ENCODE measurements at places on chromosomes 1 and 21.

DNA sequence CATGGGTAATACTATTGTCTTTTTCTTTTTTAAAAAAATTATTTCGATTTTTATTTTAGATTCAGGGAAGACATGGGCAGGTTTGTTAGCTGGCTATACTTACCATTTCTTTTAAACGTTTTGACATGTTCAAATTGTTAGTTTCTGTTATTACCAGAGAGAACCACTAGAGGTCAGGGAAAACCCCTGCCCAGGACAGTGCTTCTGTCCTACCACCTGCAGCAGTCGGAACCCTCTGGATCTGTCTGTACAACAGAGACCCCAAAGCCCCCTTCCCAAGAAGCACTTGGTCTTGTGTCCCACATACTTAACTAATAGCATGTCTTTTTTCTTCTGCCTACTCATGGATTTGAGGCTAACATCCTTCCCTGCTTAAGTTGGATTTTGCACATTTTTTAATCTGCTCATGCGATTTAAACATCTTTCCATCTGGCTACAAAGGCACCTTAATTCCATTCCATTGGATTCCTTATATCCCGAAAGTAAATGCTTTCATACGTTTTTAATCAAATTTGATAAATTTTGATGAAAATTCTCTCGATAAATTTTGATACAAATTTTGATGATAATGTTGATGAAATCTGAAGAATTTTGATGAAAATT is 10.0 kb upstream of the C1orf115 start:
- DNase-seq = no peak

- DNase-seq = no peak
Observed at GRCh38 chr1:188489336-188490112, 1660.8 kb downstream of the PLA2G4A start.

DNA sequence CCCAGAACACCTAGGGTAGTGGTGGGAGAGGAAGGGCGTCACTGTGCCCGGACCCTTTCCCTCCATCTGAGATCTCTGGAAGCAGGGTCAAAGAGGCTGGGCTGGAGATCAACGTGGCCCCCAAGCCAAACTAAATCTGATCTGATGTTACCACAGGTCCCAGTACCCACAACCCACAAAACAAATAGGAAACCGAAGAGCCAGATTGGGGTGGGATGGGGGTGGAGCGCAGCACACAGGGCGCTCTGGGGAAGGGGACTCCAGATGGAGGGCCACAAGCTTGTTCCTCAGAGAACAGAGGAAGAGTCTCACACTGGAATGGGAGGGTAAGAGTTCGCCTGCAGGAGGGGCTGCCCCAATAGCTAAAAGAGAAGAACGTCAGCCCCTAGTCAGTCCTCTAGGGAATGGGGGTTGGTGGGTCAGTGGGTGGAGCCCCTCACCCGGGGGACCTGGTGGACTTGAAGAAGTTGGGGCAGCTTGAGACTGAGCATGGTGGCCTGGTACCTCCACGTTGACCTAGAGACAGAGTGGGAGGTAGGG is 1.5 kb downstream of the PAQR6 start:
- no peak for DNase-seq

DNA sequence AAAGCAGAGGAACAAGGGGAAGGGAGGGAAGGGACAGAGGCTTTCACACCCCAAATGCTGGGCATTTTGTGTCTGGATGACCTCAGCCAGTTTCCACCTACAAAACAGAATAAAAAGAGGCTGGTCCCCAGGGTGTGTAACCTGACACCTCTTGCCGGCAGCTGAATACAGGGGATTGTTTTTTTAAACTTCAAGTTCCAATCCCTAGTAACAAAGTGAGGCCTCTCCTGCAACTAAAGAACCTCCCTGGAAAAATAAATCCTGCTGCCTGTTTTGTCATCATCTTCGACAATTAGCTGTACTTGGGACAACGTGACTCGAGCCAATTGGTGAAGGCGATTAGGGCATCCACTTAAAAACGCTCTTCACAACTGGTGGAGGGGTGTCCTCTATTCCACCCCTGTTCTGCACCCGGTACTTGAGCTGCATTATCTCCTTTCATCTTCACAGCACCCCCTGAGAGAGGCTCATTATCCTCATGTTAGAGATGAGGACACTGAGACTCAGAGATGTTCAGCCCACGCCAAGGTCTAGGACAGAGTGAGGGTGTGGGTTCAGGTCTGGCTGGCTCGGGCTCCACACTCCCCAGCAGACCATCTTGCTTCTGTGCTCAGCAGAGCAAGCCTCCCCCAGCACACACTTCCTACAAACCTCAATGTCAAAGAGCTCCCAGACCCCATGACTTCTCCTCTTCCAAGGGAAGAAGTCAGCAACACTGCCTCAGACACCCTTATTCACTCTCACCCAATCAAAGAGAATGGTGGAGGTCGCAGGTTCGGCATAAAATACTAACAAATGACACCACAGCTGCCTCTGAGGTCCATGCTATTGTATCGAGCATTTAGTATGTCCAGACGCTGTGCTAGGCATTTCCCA is 15.2 kb downstream of the ITPKB start:
- no peak for DNase-seq
